ENCODE measurements at places on chromosomes 13 and 19.
A peak's percentile ranks its signal among the peaks of the same experiment; 100 is the strongest.

DNA sequence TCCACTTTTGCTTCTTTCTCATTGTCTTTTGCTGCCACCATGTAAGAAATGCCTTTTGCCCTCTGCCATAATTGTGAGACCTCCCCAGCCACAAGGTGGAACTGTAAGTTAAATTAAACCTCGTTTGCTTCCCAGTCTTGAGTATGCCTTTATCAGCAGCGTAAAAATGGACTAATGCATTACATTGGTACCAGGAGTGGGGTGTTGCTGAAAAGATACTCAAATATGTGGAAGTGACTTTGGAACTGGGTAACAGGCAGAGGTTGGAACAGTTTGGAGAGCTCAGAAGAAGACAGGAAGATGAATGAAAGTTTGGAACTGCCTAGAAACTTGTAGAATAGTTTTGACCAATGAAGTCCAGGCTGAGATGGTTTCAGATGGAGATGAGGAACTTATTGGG is 115.2 kb downstream of the B3GLCT start:
- no peaks in the 10 kb centered on the region for H3K27me3 ChIP-seq
- H3K4me3 ChIP-seq: no peak overlapping the region
- H3K27ac ChIP-seq: no peak overlapping the region
- DNase-seq: no peak
- H3K36me3 ChIP-seq: peaks cover 2% of the 10 kb centered on the region

DNA sequence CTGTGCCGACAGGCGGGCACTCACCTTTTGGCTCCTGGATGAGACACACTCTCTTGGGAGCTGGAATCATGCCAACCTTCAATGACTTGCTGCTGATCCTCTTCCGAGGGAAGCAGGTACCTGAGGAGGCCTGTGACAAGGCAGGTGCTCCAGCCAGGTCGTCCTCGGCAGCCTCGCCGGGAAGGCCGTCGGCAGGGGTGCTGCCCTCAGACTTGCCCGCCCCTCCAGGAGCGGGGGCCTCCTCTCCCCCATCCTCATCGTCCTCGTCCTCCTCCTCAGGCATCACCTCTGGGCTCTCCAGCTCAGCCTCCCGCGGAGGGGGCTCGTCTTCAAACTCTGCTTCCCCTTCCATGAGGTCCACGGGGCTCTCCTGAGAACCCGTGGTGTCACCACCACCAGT is 29.2 kb downstream of the SUGP2 start:
- no peak overlapping the region for H3K27ac ChIP-seq
- no peaks in the 10 kb centered on the region for H3K4me1 ChIP-seq
- no peak for DNase-seq
- no peak overlapping the region for H3K4me3 ChIP-seq
- H3K27me3 ChIP-seq: no peaks in the 10 kb centered on the region

- peaks cover 18% of the 10 kb centered on the region for H3K4me1 ChIP-seq
- no peak overlapping the region for H3K27ac ChIP-seq
- H3K4me3 ChIP-seq: no peak overlapping the region
- no peaks in the 10 kb centered on the region for H3K27me3 ChIP-seq
Observed at GRCh38 chr13:112876305-112877000, 92.6 kb upstream of the MCF2L start.

GRCh38 chr19:31174948-31175347 is 174.3 kb downstream of the TSHZ3 start:
- H3K27ac ChIP-seq: no peak overlapping the region
- H3K4me1 ChIP-seq: no peaks in the 10 kb centered on the region
- no peak overlapping the region for H3K4me3 ChIP-seq
- no peaks in the 10 kb centered on the region for H3K36me3 ChIP-seq
- no peaks in the 10 kb centered on the region for H3K27me3 ChIP-seq

GRCh38 chr13:30743319-30744055 is 8.1 kb downstream of the ALOX5AP start:
- no peaks in the 10 kb centered on the region for H3K27me3 ChIP-seq
- H3K4me3 ChIP-seq: peak overlapping the region; percentile 10
- peak; percentile 76 for DNase-seq
- H3K27ac ChIP-seq: peak overlapping the region; percentile 91
- peaks cover 67% of the 10 kb centered on the region for H3K4me1 ChIP-seq

GRCh38 chr19:45160870-45161737 is at the start of gene NKPD1:
Gene NKPD1 (minus strand): TSS chr19:45160982. CDS start chr19:45160150, 832 bp downstream.
- no peak for DNase-seq
- H3K27ac ChIP-seq: no peak within 1 kb of the TSS
- no peaks in the 10 kb centered on the region for H3K4me1 ChIP-seq

- no peaks in the 10 kb centered on the region for H3K36me3 ChIP-seq
- no peak overlapping the region for H3K27ac ChIP-seq
- H3K27me3 ChIP-seq: no peaks in the 10 kb centered on the region
- H3K4me3 ChIP-seq: no peak overlapping the region
Observed at GRCh38 chr13:42970824-42971690, 21.0 kb downstream of the EPSTI1 start.

DNA sequence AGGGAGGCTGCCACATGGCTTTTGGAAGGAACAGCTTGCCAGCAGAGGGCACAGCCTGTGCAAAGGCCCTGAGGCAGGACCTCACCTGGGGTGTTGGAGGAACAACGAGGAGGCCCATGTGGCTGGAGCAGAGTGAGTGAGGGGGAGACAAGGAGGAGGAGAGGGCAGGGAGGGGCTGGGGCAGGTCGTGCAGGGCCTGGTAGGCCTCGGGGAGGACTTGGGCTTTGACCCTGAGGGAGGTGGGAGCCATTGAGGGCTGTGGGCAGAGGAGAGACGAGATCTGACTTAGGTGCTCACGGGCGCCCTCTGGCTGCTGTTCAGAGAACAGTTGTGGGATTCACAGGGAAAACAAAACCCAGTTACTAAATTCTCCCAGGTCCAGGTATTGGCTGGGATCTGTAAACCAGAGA is 25.2 kb downstream of the ZNRF4 start:
- H3K27me3 ChIP-seq: peaks cover 6% of the 10 kb centered on the region
- no peak overlapping the region for H3K27ac ChIP-seq
- no peaks in the 10 kb centered on the region for H3K36me3 ChIP-seq
- no peak overlapping the region for H3K4me3 ChIP-seq

DNA sequence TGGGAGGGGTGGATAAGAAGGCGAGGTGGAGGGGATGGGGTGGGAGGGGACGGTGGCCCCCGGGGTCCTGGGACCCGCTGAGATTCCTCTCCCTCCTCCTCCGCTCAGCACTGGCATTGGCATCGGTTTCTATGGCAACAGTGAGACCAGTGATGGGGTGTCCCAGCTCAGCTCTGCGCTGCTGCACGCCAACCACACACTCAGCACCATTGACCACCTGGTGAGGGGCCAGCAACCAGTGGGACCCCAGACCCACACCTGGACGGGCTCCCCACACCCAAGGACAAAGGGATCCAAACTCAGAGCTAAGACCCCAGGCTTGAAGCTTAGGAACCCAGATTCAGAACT is 5.9 kb downstream of the TTYH1 start:
- no peak overlapping the region for H3K27ac ChIP-seq
- H3K4me3 ChIP-seq: no peak overlapping the region
- no peaks in the 10 kb centered on the region for H3K36me3 ChIP-seq
- H3K27me3 ChIP-seq: no peaks in the 10 kb centered on the region
- no peak for DNase-seq

- no peaks in the 10 kb centered on the region for H3K36me3 ChIP-seq
- no peak overlapping the region for H3K4me3 ChIP-seq
- no peaks in the 10 kb centered on the region for H3K4me1 ChIP-seq
- no peaks in the 10 kb centered on the region for H3K27me3 ChIP-seq
Observed at GRCh38 chr13:59424661-59425060, 739.1 kb downstream of the DIAPH3 start.

GRCh38 chr13:20582026-20582425 is 15.1 kb downstream of the IFT88 start:
- H3K36me3 ChIP-seq: no peaks in the 10 kb centered on the region
- H3K27me3 ChIP-seq: no peaks in the 10 kb centered on the region
- H3K27ac ChIP-seq: no peak overlapping the region
- H3K4me3 ChIP-seq: no peak overlapping the region
- H3K4me1 ChIP-seq: no peaks in the 10 kb centered on the region
- no peak for DNase-seq

GRCh38 chr19:2334986-2335846 is 6.7 kb downstream of the SPPL2B start:
- no peak for DNase-seq
- H3K4me3 ChIP-seq: no peak overlapping the region
- H3K27ac ChIP-seq: no peak overlapping the region
- H3K27me3 ChIP-seq: no peaks in the 10 kb centered on the region

- no peak for DNase-seq
- no peaks in the 10 kb centered on the region for H3K27me3 ChIP-seq
- peaks cover 38% of the 10 kb centered on the region for H3K36me3 ChIP-seq
- H3K27ac ChIP-seq: peak overlapping the region; percentile 1
- no peak overlapping the region for H3K4me3 ChIP-seq
- peaks cover 18% of the 10 kb centered on the region for H3K4me1 ChIP-seq
Observed at GRCh38 chr19:5586300-5587070, 18.7 kb upstream of the TINCR start.

DNA sequence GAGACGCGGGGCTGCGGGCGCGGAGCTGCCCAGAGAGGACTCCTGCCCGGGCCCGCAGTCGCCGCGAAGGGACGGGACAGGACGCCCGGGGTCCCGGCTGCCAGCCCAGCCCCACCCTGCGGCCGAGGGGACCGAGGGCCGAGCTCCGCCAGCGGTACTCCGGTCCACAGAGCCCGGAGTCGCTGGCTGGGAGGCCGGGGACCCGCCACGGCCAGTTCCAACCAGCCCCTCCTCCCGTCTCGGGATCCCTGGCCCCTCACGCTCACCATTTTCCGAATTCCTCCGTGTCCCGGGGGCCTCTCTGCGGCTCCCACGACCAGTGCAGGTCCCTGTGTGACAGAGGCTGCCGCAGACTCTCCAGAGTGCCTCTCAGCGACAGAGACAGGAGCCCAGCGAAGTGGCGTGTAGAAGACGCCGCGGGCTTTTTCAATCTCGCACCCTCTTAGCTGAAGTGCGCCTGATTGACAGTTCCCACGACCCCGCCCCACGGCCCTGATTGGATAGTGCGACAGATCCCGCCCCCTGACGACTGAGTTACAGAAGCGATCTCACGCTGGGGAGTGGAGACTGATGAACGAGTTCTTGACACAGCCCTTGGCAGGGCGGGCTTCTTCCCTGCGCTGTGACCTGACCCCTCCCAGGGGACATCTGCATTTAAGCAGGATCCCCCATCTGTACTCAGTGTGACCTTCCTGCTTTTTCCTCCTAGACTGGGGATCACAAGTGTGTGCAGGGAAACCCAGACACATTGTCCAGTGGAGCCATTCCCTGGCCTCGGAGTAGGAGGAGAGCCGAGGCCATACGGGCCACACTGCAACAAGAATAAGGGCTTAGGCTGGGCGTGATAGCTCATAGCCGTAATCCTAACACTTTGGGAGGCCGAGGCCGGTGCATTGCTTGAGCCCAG is 44.0 kb downstream of the ZNF823 start:
- peak; percentile 91 for DNase-seq
- no peaks in the 10 kb centered on the region for H3K36me3 ChIP-seq
- H3K27ac ChIP-seq: peak overlapping the region; percentile 38
- peaks cover 9% of the 10 kb centered on the region for H3K4me1 ChIP-seq

DNA sequence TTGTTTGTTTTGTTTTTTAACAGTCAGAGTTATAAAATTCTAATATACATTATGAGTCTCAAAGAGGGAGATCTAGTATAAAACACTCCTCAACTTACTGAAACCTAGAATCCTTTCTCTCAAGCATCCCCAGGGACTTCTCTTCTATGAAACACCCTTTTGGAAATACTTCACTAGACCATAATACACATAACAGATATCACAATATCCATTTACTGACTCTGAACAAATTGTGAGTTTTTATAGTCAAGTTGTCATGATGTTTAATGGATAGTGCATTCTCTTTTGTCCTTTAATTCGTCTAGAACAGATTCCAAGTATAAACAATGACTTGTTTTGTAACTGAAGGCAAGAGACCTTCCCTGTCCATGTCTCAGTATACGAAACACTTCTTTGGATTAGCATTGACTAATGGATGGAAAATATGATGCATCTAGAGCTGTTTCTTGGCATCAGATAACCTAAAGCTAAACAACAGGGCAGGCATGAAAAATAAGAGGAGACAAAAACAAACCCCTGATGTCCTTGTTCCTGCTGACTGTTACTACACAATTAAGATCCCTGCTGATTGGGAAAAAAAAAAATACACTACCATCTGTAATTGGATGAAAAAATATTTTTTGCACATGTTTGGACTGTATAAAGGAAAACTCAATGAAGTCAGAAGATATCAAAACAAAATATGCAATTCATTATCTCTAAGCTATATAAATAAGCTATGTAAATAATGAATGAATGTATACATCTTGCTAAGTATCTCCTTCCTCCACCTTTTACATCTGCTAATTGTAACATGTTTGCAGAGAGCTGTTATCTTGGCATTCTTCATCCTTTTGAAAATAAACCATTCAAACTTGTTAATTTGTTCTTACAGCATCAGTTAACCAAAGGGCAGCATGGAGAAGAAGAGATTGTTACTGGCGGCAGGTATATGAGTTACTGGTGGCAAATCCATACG is 214.2 kb downstream of the LACC1 start:
- DNase-seq: no peak
- no peak overlapping the region for H3K27ac ChIP-seq
- no peaks in the 10 kb centered on the region for H3K4me1 ChIP-seq
- no peaks in the 10 kb centered on the region for H3K27me3 ChIP-seq

DNA sequence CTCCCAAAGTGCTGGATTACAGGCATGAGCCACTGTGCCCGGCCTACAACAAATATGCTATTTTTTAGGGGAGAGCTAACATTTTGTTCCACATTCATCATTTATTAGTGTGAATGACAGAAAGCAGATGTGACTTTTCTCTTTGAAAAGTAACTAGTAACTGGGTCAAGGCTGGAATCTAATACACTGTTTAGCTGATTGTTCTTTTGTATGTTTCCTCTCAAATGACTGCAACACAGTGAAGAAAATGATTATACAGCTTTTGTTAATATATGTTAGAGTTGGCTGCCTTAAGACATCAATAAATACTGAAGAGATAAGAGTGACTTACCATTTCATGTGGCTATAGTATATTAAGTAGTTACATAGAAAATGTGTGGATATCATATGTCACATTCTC is 27.0 kb downstream of the MTRF1 start:
- H3K27me3 ChIP-seq: no peaks in the 10 kb centered on the region
- H3K27ac ChIP-seq: no peak overlapping the region
- H3K36me3 ChIP-seq: no peaks in the 10 kb centered on the region

DNA sequence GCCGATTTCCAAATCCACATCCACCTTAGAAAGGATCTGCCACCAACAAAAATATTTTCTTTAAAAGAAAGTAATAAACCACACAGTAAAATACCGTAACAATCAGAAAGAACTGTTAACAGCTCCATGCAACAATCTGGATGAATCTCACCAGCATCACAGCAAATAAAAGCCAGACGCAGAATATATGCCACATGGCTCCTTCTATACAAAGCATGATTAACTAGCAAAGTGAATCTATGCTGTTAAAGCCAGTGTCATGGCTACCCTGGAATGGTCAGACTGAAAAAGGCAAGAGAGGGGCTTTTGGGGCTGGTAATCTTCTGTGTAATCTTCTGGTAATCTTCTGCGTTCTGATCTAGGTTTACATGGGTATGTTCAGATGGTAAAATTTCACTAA is 81.3 kb downstream of the SACS start:
- no peaks in the 10 kb centered on the region for H3K27me3 ChIP-seq
- peaks cover 29% of the 10 kb centered on the region for H3K36me3 ChIP-seq
- no peak overlapping the region for H3K27ac ChIP-seq

DNA sequence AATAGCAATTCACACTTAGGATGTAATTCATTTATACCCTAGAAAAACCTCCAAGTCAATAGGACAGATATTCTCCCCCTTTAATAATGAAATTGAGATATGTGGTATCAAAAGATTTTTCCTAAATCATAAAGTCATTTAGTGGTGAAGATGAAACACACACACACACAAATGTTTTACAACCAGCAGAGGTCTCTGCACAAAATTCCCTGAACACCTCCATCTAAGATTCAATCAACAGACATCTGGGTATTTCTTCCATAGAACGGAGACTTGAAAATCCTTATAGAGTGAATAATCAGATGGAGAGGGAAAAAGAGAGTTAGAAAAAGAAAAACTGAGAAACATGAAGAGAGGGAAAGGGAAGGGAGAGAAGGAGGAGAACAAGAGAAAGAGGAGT is 52.8 kb downstream of the MYCBP2 start:
- H3K27ac ChIP-seq: no peak overlapping the region
- DNase-seq: no peak
- H3K4me1 ChIP-seq: no peaks in the 10 kb centered on the region

Measured in thoracic aorta (tissue), 2 donors.